ENCODE measurements at places on chromosomes 7 and 10. TPM values are rescaled to one million over a fixed set of nuclear protein-coding genes. Genes with fewer than 3 reads are reported as not detected.

The LEP gene
- 12.3 TPM for total RNA-seq

The CALHM1 gene
- total RNA-seq: not detected

The HYAL4 gene
- not detected for total RNA-seq

The ADCY1 gene
- 2.5 TPM for total RNA-seq

The HOXA6 gene
- 13.1 TPM for total RNA-seq

The UNC5B gene
- total RNA-seq: 3.4 TPM

The IL2RA gene
- 9.9 TPM for total RNA-seq

The STEAP1 gene
- total RNA-seq: 58.7 TPM

The ZDHHC6 gene
- total RNA-seq: 21.9 TPM

The GIMAP8 gene
- total RNA-seq: 15.2 TPM

The SEMA3E gene
- total RNA-seq: 1.5 TPM

DNA sequence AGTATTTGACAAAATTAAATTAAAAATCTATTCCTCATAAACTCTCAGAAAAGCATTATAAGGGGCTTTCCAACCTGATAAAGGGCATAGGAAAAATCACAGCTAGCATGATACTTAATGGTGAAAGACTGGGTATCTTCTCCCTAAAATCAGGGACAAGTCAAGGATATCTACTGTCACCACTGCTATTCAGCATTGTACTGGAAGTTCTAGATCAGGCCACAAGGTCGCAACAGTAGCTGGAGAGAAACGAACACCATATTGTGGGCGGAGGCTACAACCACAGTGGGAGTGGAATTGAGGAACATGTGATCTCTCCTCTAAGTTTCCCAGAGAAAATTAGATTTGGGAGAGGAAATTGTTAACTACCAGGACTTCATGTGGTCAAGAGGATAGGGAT, 70.0 kb upstream of the NAMPT start:
- no peak for DNase-seq

- DNase-seq: no peak
These were observed 2.2 kb upstream of the HSPB1 start for GRCh38 chr7:76300166-76300731.

- DNase-seq: no peak
These were observed 5.0 kb upstream of the FUOM start for GRCh38 chr10:133362846-133363245.

DNA sequence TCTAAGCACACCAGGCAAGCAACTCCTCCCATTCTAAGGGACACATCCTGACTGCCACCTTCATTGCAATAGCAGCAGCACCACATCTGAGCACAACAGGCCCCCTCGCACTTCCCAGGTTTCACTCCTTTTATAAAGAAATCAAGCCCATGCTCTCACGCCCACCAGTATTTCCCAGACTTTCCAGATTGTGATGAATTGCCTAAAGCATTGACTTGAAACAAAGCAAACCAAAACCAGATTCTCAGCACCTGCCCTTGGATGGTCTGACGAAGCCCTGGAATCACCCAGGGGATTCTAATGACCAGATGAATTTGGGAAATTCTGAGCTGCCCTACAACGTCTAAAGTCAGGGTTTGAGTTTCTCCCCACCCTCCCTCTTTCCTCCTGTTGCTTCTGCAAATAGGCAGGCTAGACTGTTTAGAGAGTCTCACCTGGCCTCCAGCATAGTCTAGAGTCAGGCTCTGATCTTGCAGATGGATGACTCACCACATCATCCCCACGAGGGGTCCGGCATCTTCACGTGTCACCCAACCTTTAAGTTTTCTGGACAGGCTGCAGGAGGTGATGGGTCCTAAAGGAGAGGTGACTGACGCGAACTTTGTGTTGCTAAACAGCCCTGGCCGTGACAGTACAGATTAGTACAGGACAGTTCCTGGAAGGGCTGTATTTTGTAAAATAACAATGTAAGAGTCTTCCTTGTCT, 198.0 kb downstream of the SKIDA1 start:
- no peak for DNase-seq

- DNase-seq: no peak
These were observed 3.3 kb upstream of the PWWP2B start for GRCh38 chr10:132393695-132394181.

DNA sequence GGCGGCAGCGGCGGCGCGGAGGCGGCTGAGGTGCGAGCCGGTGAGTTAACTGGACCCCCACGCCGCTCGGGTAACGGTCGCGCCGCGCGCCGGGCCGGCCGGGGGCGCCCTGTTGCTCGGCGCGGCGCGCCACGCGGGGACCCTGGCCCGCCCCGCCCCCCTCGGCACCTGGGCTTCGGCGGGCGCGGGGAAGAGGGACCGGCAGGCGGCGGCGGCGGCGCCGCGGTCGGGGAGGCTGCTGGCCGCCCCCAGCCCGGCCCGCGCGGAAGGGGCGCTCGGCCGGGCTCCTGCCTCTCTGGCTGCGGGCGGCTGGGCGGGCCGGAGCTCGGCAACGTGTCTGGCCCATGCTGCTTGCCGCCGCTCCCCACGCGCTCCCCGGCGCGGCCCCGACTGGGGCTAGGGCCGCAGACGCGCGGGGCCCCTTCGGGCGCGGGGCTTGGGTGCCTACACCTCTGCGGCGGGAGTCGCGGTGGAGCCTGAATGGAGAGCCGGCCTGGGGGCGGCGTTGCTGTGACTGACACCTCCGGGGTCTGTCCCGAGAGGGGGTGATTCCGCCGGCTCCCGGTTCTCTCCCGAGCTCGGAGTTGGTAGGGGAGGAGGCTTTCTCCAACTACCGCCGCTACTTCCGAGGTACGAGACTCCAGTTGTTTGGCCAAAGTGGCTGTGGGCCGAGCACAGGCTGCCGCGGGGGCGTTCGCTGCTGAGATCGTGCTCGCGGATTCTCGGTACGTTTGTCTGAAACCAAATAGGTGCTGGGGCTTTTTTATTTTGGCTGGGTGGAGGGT, 494 bp downstream of the PALS2 start:
- DNase-seq: peak; percentile 31

- DNase-seq: no peak
These were observed 170.9 kb downstream of the USP6NL start for GRCh38 chr10:11440250-11441150.

DNA sequence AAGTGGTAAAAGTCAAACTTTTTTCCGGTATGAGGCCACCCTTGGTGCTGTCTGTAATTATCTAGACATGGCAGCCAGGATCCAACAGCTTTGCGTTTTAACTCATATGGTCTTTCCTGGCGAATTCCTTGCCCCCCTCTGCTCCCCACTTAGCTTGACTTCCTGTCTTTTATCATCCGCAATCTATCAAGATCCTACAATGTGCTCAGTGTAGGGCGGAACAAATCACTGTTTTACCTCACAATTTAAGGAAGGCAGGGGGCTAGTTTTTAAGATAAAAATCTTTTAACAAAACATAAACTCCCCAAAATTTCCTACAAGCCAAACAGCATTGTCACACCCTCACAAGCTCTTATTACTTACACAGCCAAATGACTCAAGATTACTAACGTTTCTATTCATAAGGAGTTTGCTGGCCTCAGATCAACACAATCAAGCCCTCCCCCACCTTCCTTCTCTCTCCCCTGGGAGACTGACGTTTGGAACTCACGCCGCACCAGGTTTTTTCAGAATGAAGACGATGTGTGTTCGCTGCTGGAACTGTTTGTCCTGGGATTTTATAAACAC, 1.3 kb upstream of the CDK14 start:
- no peak for DNase-seq

GRCh38 chr7:75689246-75690099, 49.3 kb downstream of the HIP1 start:
- no peak for DNase-seq

GRCh38 chr7:48518092-48518491, 346.8 kb downstream of the ABCA13 start:
- DNase-seq: no peak

DNA sequence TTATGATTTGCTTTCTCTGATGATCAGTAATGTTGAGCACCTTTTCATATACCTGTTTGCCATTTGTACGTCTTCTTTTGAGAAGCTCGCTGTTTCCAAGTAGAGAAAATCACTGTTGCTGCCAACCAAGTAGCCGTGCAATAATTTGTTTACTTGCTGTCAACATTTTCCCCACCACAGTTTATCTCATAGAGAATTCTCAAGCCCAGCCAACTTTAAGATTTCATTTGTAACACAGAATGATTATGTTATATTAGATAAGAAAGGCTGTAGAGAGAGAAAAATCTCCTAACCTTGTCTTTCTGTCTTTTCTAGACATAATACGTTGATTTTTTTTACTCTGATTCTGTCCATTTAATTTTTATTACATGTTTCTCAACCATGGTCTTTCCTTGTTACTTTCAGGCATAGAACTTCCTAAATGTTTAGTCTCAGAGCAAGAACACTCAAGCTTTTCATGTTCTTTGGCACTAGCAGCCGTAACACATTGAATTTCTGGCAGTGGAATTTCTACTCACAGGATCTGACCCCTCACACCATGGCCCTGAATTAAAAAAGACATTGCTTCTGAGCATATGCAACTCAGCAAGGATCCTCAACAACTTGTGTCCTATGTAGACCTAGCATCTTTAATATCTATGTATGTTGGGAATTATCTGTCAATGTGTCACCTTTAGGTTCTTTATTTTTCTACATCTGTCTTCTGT, 23.1 kb downstream of the RPA3 start:
- no peak for DNase-seq

DNA sequence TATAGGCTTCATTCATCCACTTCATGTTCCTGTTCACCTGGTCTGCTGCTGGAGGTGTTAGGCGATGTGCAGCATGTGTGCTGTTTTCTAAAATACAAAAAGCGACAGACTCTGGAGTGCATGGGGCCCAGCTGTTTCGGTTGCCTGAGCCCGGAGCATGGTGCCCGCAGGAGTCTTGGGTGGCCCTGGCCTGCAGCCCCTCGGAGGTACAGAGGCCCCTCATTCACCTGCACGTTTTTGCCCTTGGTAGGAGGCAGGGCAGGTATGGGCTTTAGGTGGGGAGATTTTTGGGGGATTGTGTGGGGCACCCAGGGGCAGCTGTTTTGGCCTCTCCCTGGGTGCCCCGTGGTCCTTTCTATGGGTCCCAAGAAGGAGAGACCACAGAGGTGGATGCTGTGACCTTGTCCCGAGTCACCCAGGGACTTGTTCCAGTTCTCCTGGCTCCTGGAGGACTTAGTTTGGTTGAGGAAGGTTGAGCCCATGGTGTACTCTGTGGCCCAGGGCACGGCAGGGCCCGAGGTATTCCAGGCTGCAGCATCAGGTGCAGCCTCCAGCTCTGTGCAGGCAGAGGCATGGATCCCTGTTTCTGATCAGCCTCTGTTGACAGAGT, 130.7 kb downstream of the TRRAP start:
- no peak for DNase-seq

DNA sequence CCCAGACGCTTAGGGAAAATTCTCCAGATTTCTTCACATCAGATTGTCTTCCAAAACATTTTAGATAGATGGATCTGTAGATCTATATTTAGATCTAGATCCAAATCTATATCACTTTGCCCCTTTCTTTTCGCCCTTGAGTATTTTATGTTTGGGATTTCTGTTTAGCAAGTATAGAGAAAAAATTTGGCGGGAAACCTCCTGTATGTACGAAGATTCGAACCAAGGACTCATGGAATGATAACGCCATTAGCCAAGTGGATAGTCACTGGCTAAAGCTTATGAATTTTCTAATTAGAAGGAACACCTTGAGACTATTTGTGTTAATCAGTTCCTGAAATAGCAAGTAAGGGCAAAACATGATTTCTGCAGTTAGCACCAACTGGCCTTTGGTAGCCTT, 1.2 kb downstream of the THNSL1 start:
- DNase-seq: no peak

GRCh38 chr7:157558875-157559595, 222.2 kb downstream of the DNAJB6 start:
- no peak for DNase-seq

DNA sequence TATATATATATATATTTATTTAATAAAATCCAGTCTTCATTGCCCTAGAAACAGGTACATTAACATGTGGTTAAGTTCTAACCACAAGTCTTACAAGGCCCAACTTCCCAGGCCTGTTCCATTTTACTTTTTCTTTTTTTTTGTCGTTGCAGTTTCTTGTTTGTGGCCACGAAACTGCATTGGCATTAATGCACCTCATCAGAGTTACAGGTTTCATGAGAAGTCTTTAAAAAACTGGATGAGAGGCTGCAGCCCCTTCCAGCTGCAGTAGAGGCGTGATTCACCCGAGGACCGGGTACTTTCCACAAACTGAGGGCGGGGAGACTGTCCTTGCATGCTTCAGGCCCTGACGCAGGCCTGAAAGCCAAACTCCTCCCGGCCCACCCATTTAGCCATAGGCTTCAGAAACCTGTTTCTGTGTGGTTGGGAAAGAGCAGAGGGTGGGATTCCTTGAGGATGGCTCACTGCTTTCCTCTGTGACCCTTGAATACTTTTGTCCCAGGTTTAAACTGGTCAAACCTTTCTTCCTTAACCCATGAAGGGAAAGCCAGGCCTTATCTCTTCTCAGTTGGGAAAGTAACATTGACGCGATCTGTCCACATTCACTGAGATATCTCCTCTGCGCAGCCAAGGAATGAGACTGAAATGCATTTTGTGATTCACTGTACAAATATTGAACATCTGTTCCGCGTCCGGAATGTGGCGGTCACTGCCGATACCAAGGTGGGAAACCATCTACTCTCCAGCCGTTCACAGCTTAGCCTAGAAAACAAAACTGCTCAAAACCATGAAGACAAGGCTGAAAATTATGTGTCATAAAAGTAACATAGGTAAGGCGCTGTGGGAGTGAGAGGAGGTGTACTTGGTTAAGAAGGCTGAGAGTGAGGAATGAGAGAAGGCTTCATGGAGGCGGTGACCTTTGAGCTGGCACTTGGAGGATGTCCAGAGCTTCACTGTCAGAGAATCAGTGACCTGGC, 311.7 kb downstream of the GATA3 start:
- no peak for DNase-seq

GRCh38 chr10:86234541-86235270, 131.9 kb downstream of the GRID1 start:
- no peak for DNase-seq

DNA sequence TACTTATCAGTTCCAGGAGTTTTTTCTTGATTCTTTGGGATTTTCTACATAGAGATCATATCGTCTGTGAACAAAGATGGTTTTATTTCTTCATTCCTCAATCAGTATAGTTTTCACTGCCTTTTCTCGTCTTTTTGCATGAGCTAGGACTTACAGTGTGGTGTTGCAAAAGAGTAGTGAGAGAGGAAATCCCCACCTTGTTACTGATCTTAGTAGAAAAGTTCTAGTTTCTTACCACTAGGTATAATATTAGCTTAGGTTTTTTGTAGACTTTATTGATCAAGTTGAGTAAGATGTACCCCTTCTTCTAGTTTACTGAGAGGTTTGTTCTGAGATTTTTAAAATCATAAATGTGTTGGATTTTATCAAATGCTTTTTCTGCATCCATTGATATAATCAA, 123.3 kb downstream of the TMEM26 start:
- DNase-seq: no peak

DNA sequence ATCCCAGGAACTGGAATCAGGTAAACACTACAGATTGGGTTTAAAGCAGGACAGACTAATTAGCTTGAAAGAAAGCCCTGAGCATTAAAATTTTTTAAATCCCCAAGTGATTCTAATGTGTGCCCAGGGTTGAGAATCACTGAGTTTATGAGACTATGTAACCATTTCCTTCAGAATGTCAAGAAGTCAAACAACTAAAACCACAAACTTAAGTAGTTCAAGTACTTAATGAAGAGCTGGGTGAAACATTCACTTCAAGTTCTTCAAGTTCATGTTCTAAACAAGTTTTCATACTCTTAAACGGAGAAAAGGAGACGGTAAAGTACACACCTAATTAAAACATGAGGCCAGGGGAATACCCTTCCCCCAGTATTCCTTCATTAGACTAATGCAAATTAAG, 28.2 kb upstream of the TLL2 start:
- DNase-seq: no peak
